ENCODE measurements at places on chromosomes 7 and 10. TPM values are rescaled to one million over a fixed set of nuclear protein-coding genes. Genes with fewer than 3 reads are reported as not detected.

Gene PNLIPRP3
- total RNA-seq, result not detected

DNA sequence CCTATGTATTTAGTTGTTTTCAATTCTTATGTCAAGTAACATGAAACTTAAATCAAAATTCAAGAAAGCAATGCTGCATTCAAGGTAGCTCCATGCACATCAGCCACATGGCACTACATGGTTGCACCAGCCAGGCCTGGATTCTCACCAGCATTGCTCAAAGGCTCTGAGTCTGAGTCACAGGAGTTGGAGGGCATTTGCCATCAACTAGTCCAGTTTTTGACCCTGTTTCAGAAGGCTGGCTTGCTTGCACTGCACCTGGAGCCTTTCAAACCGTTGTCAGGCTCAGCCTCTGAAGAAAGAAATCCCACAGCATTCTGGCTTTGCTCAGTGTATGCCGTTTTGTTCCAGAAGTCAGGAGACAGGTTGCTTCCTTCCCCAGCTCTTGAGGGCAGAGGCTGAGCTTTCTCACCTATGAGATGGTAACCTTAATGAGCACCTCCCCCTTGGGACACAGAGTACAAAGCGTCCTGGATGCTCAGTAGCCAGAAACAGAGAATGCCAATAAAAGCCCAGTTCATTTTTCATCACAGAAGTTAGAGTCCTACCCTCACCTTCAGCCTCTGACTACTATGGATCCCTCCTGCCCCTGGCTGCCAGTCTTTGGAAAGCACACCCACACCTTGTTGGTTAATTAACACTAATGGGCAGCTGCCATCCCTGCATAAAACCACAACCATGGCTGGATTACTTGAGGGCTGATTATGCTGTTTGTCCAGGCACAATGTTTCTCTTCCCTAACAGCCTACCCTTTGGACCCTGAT lies 288.4 kb upstream of the LRRTM3 start:
- H3K36me3 ChIP-seq, result no peaks in the 10 kb centered on the region
- no peaks in the 10 kb centered on the region for H3K27me3 ChIP-seq
- H3K4me3 ChIP-seq, result no peak overlapping the region
- no peaks in the 10 kb centered on the region for H3K4me1 ChIP-seq
- no peak overlapping the region for H3K27ac ChIP-seq

DNA sequence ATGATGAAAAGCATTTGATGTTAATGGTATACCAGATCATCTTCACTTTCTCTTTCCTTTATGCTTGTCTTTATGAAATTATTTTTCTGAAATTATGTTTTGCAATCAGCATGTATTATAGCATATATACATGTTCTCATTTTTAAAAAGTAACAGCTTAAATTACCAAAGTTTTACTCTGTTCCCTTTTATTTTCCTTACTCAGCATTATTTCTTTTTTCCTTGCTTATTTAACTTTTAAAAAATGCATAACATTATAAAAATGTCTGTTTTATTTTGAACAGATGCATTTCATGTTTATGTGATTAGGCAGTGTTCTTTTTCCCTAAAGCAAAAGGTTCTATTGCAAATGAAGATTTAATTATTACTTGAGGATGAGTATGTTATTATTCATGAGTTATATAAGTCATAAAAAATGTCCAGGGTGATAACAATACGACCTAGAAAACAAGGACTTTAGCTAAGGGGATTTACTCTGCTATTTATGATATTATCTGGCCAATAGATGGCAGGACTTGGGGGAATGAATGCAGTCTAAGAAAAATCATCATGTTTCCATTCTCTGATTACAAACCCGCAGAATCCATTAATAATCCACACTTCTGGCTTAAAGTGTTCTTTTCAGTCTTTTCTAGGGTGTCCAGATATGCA lies 38.5 kb downstream of the CABCOCO1 start:
- no peaks in the 10 kb centered on the region for H3K4me1 ChIP-seq
- H3K27me3 ChIP-seq, result no peaks in the 10 kb centered on the region
- DNase-seq, result no peak
- no peak overlapping the region for H3K4me3 ChIP-seq

Gene TOMM7
- 226 TPM for total RNA-seq

GRCh38 chr10:74135452-74135851 lies 15.2 kb downstream of the AP3M1 start:
- DNase-seq, result no peak
- H3K4me3 ChIP-seq, result no peak overlapping the region
- no peak overlapping the region for H3K27ac ChIP-seq
- no peaks in the 10 kb centered on the region for H3K27me3 ChIP-seq
- no peaks in the 10 kb centered on the region for H3K4me1 ChIP-seq

DNA sequence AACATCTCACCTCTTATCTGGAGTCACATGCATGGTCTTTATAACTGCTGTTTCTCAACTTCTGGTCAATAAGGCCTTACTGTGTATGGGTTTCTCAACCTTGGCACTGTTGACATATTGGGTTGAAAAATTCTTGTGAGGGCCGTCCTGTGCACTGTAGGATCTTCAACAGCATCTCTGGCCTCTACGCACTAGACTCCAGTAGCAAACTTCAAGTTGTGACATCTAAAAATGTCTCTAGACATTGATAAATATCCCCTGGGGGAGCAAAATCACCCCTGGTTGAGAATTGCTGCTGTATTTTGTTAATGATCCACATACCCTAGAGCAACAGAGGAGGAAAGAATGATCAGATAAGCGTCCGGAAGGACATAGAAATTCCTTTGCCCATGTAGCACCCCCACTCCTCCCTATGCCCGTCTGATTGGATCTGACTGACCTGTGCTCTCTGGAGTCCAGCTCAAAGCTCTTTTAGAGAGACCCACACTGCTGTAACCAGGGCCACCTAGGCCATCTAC lies 423.5 kb upstream of the ZMIZ1 start:
- peaks cover 35% of the 10 kb centered on the region for H3K4me1 ChIP-seq
- H3K27me3 ChIP-seq, result no peaks in the 10 kb centered on the region
- no peaks in the 10 kb centered on the region for H3K36me3 ChIP-seq
- no peak overlapping the region for H3K27ac ChIP-seq
- H3K4me3 ChIP-seq, result no peak overlapping the region
- DNase-seq, result no peak

Gene EPHB4
- 39.8 TPM for total RNA-seq

- H3K4me3 ChIP-seq, result no peak overlapping the region
- peaks cover 20% of the 10 kb centered on the region for H3K4me1 ChIP-seq
- H3K27ac ChIP-seq, result no peak overlapping the region
- DNase-seq, result no peak
Measured at GRCh38 chr10:112979927-112980326, 29.9 kb downstream of the TCF7L2 start.

DNA sequence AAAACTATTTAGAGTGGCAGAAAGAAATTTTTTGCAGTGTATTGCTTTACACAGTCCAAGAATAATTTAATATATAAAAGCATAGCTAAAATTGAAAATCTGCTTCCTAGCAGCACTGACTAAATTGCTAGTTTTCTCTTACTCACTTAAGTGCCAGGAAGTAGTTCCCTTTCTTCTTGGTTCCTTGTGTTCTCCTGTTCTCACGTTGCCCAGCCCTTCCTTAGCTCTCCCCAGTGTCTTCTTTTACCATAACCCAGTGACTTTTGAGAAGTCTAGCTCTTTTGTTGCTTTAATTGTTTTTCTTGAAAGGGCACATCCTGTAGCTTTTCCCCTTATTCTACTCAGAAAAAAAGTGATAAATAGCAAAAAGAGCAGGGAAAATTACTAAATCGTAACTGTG lies 215.5 kb downstream of the THSD7A start:
- H3K27me3 ChIP-seq, result no peaks in the 10 kb centered on the region
- no peak for DNase-seq
- H3K27ac ChIP-seq, result no peak overlapping the region
- H3K4me3 ChIP-seq, result no peak overlapping the region
- no peaks in the 10 kb centered on the region for H3K4me1 ChIP-seq

Gene SFTPA1
- not detected for total RNA-seq

- H3K27ac ChIP-seq, result no peak overlapping the region
- DNase-seq, result no peak
- H3K27me3 ChIP-seq, result no peaks in the 10 kb centered on the region
- 0 out of 2 replicates have a peak, but pooled peaks cover 3% of the 10 kb centered on the region for H3K4me1 ChIP-seq
- no peak overlapping the region for H3K4me3 ChIP-seq
Measured at GRCh38 chr10:32007026-32007425, 49.2 kb downstream of the KIF5B start.

Gene STEAP1B
- 1.6 TPM for total RNA-seq

Gene PRSS37
- not detected for total RNA-seq

DNA sequence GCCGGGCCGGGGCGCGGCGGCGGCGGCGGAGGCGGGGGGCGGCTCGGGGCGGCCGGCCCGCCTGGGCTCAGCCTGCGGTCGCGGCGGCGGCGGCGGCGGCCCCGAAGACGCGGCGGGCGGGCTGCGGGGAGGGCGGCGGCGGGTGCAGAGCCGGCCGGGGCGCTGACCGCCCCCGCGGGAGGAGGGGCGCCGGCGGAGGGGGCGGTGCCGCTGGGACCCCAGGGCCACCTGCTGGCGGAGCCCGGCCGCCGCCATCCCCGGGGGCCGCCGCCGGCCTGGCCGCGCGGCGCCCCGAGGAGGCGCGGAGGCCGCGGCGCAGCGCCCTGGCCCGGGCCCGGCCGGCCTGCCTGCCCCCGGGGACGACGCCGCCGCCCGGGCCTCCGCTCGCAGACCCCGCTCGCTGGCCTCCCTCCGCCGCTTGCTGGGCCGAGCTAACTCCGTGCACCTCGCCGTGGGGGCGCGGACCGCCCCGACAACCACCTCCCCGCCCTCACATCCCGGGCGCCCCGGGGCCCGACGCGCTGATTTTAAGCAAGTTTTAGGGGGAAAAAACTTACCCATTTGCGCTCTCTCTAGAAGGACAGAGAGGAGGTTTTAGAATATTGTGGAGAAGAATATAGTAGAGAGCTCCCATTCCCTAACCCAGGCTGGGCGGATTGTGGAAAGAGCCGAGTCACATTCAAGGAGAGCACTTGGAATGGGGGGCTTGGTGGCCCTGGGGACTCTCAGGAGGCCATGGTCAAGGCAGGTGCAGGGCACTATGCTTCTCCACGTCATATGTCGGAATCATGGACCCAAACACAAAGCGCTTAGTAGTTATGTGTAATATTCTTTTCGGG lies at the start of gene BEND7:
TSS of gene BEND7 (minus strand) at position 140 of the 839 bp plus-strand sequence. CDS start 481 bp downstream, outside the sequence.
- no peaks in the 10 kb centered on the region for H3K36me3 ChIP-seq
- H3K27ac ChIP-seq, result no peak within 1 kb of the TSS
- peaks cover 13% of the 10 kb centered on the region for H3K4me1 ChIP-seq
- DNase-seq, result no peak
- peak within 1 kb of the TSS; percentile 54 for H3K4me3 ChIP-seq

Gene LIPJ
- total RNA-seq, result not detected

- DNase-seq, result no peak
- no peaks in the 10 kb centered on the region for H3K27me3 ChIP-seq
- H3K4me3 ChIP-seq, result no peak overlapping the region
Measured at GRCh38 chr7:69685293-69685631, 87.0 kb downstream of the AUTS2 start.

- H3K27ac ChIP-seq, result no peak overlapping the region
- no peak overlapping the region for H3K4me3 ChIP-seq
- peaks cover 26% of the 10 kb centered on the region for H3K27me3 ChIP-seq
- peak; percentile 38 for DNase-seq
- H3K4me1 ChIP-seq, result no peaks in the 10 kb centered on the region
- H3K36me3 ChIP-seq, result no peaks in the 10 kb centered on the region
Measured at GRCh38 chr10:132846631-132847415, 60.9 kb upstream of the NKX6-2 start.

DNA sequence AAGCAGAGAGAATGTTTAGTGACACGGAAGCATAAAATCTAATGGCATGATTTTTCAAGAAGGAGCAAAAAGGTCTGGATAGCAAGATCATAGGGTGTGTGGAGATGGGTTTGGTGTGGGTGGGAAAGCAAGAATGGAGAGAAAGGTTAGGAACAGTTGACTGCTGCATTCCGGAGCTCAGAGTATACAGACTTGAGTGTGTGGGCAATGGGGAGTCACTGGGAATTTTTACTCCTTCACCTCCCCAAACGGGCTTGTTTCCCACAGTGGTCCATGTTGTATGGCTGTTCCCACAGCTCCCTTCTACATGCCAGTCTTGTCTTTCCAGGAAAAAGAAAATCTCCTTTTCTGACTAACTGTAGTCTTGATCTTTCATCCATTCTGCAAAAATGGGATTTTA lies 122.1 kb downstream of the CDK6 start:
- DNase-seq, result no peak
- peak overlapping the region; percentile 60 for H3K27ac ChIP-seq
- H3K36me3 ChIP-seq, result peaks cover 35% of the 10 kb centered on the region
- peaks cover 51% of the 10 kb centered on the region for H3K4me1 ChIP-seq
- no peaks in the 10 kb centered on the region for H3K27me3 ChIP-seq
- no peak overlapping the region for H3K4me3 ChIP-seq

DNA sequence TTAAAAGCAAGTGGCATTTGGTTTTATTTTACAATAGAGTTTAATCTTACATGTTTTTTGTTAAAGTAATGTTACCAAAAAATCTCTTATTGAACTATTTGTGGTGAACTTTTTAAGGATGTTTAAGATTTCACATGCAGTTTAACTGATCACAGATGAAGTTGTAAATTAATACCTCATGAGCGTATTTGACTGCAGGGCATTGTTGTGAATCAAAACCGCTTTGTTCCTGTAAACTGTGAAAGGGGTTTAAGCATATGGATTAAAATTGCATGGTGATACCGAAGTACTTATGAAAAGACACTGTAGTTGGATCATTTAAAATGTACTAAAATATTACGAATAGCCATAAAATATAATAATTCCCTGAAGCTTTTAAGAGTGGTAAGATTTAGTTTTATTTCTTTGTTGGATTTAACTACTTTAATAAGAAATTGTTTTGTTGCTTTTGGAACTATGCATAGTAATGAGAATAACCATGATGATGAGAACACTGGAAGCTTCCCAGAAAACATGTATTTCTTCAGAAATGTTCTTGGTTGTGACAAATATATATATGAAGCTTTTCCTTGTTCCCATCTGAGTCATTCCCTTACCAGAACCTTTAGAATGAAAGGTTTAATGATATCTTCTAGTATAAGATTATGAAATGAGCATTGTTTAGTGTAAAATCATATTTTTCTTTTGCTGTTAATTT lies 131.3 kb downstream of the ADK start:
- H3K27me3 ChIP-seq, result no peaks in the 10 kb centered on the region
- H3K27ac ChIP-seq, result no peak overlapping the region
- H3K36me3 ChIP-seq, result no peaks in the 10 kb centered on the region
- no peaks in the 10 kb centered on the region for H3K4me1 ChIP-seq

Gene RGR
- total RNA-seq, result not detected

Gene NUTM2B
- 0.03 TPM for total RNA-seq

DNA sequence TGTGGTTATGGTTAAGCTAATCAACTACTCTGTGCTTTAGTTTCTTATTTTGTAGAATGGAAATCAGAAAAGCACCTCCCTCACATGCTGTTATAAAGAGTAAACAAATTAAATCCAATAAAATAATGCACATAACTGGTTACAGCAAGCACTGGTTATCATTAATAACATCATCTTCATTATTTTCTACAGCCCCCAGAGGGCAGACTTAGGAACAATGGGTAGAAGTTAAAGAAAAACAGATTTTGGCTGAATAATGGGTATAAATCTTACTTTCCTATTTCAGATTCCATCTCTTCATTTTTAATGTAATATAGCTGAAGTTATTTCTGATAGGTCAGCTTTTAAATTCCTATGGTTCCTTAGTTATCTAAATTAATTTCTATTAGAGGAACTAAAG lies 126.5 kb downstream of the DOCK4 start:
- H3K27me3 ChIP-seq, result no peaks in the 10 kb centered on the region
- H3K4me3 ChIP-seq, result no peak overlapping the region
- no peak overlapping the region for H3K27ac ChIP-seq
- peaks cover 14% of the 10 kb centered on the region for H3K4me1 ChIP-seq
- DNase-seq, result no peak
- no peaks in the 10 kb centered on the region for H3K36me3 ChIP-seq
